Activated CD4-positive, alpha-beta T cell treated with anti-CD3 and anti-CD28 coated beads for 4 hours (primary cell): ENCODE measurements at places on chromosomes 16 and 17.

- DNase-seq, result no peak
Observed at GRCh38 chr17:2723997-2724783, 12.6 kb upstream of the CLUH start.

- no peak for DNase-seq
Observed at GRCh38 chr16:52721331-52721730, 174.4 kb upstream of the TOX3 start.

DNA sequence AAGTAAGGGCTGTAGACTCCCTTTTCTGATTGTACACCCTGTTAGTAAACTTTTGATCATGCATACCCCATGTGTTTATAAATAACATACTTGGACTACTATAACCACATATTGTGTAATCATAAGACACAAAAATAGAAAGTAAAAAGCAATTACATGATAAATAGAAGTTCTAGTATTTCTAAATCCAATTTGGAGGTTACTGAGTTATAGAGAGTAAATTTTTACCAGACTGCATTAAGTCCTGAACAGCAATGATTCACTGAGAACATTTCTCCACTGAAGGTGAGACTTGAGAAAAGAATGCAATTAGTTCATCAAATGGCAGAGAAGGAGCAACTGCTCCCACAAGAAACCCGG, 7.7 kb upstream of the TBKBP1 start:
- DNase-seq, result no peak

DNA sequence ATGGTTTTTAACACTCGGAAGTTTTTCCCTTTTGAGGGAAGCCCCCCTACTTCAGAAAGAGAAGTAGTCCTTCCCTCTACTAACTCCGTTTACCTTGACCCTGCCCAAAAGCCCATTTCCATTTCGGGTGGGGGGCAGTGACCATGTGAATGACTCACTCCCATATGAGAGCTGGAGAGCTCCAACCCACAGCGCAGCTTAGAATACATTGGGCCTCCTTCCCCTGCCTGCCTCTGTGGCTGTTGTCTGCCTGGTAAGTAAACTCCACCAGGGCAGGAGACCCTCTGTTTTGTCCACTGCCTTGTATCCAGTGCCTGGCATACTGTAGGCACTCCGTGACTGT, 985 bp downstream of the SGSM2 start:
- peak; percentile 6 for DNase-seq

GRCh38 chr17:73936908-73937627, 266.4 kb upstream of the RPL38 start:
- DNase-seq, result no peak

- DNase-seq, result peak; percentile 40
Observed at GRCh38 chr17:28570716-28571360, 486 bp downstream of the PIGS start.

DNA sequence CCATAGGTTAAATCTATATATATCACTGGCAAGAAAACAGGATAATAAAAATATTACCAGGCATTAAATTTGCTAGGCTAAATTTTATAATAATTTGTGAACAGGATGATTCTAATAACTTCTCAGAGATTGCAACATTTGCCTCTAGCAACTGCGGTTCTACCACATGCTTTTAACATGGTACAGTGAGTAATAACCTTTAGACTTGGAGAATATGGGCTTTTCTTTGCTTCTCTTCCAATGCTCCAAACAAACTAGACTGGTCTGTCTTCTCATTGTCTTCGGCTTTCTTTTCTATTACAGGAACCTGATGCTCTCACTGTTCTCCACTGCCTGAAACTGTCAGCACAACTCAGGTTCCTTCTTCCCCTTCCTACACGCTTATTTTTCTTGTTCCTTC, 80.6 kb downstream of the CA4 start:
- no peak for DNase-seq

- DNase-seq, result no peak
Observed at GRCh38 chr17:4506892-4507291, 8.2 kb downstream of the SPNS2 start.

DNA sequence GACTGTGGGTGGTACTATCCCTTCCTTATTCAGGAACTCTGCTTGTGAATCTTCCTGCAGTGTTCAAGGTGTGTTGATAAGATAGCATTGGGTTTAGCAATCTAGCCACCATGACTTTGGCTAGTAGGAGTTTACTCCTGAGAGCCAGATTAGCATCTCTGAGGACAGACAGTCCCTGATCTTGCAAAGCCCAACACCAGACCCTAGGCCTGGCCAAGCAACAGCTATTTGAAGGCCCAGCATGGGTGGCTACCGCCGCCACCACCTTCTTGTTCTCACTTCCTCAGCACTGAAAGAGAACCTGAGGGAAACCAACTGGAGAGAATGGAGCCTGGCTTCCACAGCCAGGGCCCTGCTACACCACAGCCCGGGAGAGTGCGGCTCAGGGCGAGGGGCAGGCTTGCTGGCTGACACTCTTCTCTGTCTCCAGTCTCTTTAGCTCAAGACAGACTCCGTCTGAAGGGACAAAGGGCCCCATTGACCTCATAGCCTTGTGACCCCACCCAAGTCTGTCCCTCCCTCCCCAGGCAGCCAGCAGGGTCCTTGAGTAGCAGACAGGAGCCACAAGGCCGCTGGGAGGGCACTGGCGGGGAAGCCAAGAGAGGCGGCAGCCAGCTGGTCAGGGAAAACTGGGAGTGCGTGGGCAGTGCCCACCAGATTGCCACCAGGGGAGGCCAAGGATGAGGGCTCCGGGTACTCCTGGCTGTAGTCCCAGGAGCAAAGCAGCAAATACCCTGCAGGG, 10.9 kb upstream of the ARHGAP23 start:
- no peak for DNase-seq

DNA sequence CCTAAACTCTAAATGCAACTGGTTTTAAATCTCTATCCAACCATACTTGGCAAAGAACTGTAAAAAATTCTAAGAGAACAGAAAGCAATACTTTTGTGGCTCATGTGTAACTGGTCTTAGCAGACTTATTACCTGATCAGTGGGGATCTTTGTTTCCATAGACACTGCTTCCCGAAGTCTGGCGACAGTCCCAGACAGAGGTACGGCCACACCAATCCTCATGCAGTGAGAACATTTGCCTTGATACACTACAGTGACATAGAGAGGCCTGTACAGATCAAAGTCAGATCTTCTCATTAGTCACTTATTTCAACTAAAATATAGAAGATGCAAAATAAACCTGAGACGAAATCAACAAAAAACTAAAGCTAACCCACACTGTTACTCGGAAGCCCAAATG, 43.9 kb downstream of the USP31 start:
- no peak for DNase-seq

- peak; percentile 94 for DNase-seq
Observed at GRCh38 chr17:76726231-76726775, at the start of gene JMJD6. Gene JMJD6 (minus strand): TSS chr17:76726606. CDS start chr17:76726475, 131 bp downstream.
